Muscle of leg (tissue), 16 donors: ENCODE measurements at places on chromosomes 3 and 15. TPM values are rescaled to one million over a fixed set of nuclear protein-coding genes. Genes with fewer than 3 reads are reported as not detected.

The ANKRD34C gene
- under 0.01 TPM for total RNA-seq

The ROBO2 gene
- total RNA-seq, result 7.2 TPM

The DUOX2 gene
- 0.04 TPM for total RNA-seq

The C3orf70 gene
- 4.8 TPM for total RNA-seq

The MESP2 gene
- total RNA-seq, result 0.49 TPM

The CYP8B1 gene
- total RNA-seq, result not detected

The GPR171 gene
- total RNA-seq, result 0.04 TPM

The PRSS50 gene
- total RNA-seq, result 0.09 TPM

The DHFR2 gene
- 5.4 TPM for total RNA-seq

The CEP63 gene
- total RNA-seq, result 22.3 TPM

The SCAANT1 gene
- total RNA-seq, result not detected

The TPRA1 gene
- total RNA-seq, result 19.1 TPM

The SNTN gene
- total RNA-seq, result not detected

The RTP1 gene
- total RNA-seq, result 0.04 TPM

The CLSTN2 gene
- 3.1 TPM for total RNA-seq

The SLC22A14 gene
- total RNA-seq, result 0.18 TPM
